ENCODE measurements at places on chromosomes 4 and X.

DNA sequence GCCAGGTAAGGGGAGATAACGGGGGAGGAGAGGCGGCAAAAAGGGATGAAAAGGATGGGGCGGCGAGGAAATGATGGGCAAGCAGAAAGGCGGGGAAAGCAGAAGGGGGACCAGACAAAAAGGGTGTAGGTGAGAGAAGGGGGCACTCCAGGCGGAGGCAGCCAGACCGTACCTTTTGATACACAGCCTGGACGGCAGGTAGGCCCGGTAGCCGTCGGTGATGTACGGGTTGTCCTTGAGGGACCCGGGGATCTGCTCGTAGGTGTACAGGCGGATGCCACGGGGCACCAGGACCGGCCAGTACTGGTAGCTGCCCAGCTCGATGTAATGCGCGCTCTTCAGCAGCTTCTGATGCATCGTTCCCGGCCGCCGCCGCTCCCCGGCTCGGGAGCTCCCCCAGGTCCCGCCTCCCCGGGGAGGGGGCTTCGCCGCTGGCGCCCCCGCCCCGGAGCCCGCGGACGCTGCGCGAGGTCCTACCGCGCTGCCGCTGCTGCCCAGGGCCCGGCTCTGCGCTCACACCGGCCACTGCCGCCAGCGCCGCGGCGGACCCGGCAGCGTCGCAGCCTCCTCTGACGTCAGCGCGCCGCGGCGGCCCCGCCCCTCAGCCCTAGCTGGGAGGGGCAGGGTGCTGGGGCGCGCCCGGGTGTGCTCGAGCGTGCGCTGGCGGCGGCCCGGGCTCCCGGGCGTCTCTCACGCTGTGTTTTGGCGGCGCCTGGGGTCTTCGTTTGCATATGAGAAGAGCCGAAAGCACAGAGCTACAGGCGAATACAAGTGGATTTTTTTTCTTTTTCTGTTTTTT is at the start of gene PAQR3:
PAQR3 (minus strand) TSS at position 571 of the 799 bp plus-strand sequence; CDS start at position 357, 214 bp downstream.
- DNase-seq = peak; percentile 52

- no peak for DNase-seq
These were observed 30.2 kb upstream of the GRIA3 start for GRCh38 chrX:123153846-123154335.

DNA sequence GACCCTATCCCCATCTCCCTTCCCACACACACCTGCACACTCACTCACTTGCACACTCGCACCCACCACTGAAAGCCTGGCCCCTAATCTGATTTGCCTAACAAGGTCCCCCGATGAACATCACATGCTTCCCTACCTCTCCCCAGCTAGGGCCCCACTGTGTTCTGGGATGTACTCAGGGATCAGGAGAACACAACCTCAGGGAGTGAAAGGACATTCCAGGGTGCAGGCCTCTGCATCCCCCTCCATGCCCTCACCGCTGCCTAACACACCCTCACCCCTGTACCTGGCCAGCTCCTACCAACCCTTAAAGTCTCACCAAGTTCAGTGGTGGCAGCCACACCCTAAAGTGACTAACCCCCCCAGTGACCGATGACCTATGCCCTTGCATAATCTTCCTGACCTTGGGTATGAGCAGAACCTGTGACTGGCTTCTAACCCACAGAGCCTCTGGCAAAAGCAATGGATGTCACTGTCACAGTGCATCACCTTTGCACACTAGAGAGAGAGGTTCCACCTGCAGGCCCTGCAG is 2.4 kb upstream of the AFAP1 start:
- no peak for DNase-seq

DNA sequence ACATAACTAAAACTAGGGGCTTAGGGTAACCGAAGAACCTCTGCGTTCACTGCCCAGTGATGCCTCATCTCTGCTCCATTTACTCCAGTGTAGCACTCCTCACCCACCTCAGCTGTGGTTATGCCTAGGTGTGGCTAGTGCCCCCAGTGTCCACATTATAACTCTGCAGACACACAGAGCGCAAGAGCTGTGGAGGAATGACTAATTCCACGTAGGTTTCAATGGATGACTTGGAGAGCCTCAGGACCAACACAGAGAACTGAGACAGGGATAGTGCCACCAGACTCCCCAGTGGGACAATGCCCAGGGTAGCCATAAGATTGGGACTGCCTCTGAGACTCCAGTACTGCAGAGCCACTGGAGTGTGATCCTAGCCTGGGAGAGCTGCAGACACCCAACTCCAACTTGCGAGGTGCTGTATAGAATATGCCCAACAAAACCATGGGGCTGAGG is 542.4 kb upstream of the DIPK2B start:
- DNase-seq = no peak

DNA sequence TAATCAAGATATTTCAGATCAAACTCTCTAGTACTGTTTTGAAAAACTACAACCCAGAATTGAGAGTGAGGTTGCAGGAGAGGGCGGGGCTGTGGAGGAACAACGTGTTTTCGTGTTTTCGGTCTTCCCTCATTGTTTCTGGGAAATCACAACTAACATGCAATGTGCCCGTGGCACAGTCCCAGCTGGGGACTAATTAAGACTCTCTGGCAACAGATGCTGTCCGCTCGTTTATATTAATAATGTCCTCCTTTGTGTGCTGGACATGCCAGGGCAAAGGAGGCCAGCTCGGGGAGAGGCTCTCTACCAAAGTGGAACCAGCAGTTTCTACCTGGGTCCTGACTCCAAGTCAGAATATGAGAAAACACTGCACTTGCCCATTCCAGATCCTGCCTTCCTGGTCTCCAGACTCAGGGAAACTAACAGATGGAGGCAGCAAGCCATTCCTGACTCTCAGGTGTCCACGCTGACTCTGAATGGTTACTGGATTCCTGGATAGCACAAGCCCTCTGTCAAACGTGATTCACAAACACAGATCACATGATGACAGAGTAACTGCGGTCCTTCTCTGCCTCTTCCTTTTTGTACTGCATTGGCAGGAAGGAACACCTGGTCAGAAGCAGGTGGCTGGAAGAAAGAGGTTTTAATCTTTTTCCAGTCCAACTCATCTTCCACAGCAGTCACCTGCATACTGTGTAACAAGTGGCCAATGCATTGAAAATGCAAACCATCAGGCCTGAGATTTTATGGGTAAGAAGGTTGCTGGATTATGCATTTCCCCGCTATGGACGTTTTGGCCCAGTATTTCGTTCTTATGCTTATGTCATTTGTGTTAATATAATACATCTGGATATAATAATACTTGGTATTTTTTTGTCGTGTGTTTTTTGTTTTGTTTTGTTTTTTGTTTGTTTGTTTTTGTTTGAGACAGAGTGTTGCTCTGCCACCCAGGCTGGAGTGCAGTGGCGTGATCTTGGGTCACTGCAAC is 65.0 kb downstream of the COQ2 start:
- no peak for DNase-seq

Measured in bone marrow (tissue), 2 donors.